ENCODE measurements at places on chromosomes 6 and 20.
A peak's percentile ranks its signal among the peaks of the same experiment; 100 is the strongest.

GRCh38 chr6:139020689-139021088 is 7.9 kb upstream of the ABRACL start:
- DNase-seq = no peak

DNA sequence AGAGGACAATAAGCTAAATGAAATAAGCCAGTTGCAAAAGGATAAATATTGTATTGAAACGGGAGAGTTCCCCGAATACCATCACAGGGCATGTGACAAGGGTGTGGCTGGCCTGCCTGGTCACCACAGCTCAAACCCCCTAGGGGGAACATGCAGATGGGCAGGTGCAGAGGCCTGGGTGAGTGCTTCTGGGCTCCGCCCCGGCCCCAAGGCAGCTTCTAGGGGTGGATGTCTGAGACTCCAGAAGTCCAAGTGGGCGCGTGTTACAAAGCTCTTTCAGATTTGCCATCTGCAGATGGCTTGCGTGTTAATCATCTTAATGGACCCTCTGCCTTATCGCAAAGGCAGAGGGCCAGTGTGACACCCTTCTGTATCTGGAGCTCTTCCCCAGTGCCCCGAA is 559.2 kb upstream of the IMPG1 start:
- DNase-seq = no peak

- no peak for DNase-seq
Measured at GRCh38 chr20:46512943-46513844, at the start of gene ZNF334. ZNF334 (minus strand) TSS chr20:46513559; CDS start chr20:46512102, 1,457 bp downstream.

DNA sequence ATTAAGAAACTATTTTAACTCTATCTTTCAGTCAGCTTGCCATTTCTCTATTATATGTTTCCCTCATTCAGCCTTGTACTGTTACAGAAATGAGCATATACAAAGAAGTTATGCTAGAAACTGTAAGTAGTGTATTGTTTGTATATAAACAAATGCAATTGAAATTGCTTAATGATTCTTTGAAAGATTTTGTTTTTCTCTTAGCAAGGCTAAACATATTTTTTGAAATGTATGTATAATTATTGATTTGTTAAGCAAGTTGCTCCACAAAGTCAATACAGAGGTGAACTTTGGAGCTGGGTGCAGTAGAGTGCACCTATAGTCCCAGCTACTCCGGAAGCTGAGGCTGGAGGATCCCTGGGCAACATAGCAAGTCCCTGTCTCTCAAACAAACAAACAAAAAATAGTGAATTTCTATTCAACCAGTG is 253.6 kb downstream of the RNGTT start:
- DNase-seq = no peak

DNA sequence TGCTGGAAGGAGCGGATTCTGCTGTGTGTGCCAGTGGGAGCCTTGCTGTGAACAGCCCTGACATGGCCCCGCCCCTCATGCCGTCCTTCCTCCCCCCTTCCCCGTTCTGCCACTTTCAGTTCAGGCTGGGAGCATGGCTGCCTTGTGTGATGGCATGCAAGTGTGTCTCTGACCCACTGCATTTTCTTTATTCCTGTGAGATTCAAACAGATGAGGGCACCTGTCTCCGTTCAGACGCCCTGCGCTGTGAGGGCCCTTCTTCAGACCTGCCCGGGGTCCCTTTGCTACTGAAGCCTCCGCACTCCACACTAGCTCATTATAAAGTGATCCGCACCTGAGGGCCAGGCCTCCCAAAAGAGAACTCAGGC is 88.3 kb downstream of the TAF4 start:
- DNase-seq = no peak

- DNase-seq = peak; percentile 74
Measured at GRCh38 chr20:51492167-51493092, 50.1 kb downstream of the NFATC2 start.

- DNase-seq = no peak
Measured at GRCh38 chr6:90149280-90149679, 147.4 kb downstream of the BACH2 start.

- DNase-seq = no peak
Measured at GRCh38 chr6:156881687-156882629, 104.8 kb downstream of the ARID1B start.

GRCh38 chr6:112618849-112619248 is 271.7 kb downstream of the RFPL4B start:
- DNase-seq = no peak

- DNase-seq = no peak
Measured at GRCh38 chr20:4065391-4065844, 50.1 kb upstream of the RNF24 start.

DNA sequence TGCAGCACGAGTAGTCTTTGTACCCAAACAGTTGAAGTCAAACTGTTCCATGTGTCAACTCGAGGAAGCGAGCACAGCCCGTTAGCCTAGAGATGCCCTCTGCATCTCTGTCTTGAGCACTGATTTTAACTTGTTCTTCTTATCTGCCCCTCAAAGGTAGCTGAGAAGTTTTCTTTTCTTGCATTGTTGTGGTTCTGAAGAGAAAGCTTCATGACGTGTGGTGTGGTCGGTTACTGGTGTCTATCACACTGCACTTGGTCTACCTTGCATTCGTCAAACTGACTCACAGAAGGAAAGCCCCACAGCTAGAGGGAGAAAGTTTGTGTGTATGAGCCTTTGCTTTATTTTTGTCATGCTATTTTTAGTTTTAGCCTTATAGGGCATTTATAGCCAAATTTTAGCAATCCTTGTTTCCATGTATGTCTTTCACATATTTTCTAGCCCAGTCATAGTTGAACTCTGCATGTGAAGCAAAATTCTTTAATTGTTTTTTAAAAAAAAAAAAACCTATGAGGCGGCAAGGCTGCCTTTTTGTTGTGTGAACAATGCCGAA is 115.1 kb downstream of the JAG1 start:
- DNase-seq = no peak

- no peak for DNase-seq
Measured at GRCh38 chr6:71345476-71346333, 57.1 kb downstream of the OGFRL1 start.

DNA sequence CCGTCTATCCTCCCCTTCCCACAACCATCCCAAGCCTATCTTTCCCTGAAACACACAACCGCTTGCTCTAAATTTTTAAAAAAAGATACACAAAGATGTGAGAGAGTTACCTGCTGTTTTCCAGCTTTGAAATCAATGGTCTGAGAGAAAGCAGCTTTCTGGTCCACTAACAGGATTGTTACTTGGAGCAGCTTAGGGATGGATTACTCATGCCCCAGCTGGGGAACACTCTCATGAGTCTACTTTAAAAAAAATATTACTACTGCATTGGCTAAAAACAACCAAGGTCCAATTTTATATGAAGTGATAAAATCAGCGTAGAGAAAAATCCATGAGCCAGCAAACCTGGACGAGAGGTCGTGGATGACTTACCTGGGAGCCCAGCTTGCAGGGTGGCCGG is 29.6 kb upstream of the FOXC1 start:
- DNase-seq = no peak

- no peak for DNase-seq
Measured at GRCh38 chr6:36986704-36987047, 680 bp upstream of the MTCH1 start.

GRCh38 chr6:16292942-16293341 is 54.6 kb downstream of the GMPR start:
- no peak for DNase-seq

- no peak for DNase-seq
Measured at GRCh38 chr6:107654764-107655163, 164.8 kb downstream of the SOBP start.

- peak; percentile 43 for DNase-seq
Measured at GRCh38 chr6:36029464-36029863, 1.9 kb downstream of the MAPK14 start.

- no peak for DNase-seq
Measured at GRCh38 chr6:44309092-44309491, 4.1 kb downstream of the AARS2 start.

GRCh38 chr6:11207199-11207968 is 25.1 kb downstream of the NEDD9 start:
- no peak for DNase-seq

GRCh38 chr20:50286609-50287008 is 96.0 kb downstream of the CEBPB start:
- no peak for DNase-seq

- DNase-seq = peak; percentile 39
Measured at GRCh38 chr6:27502508-27503435, 29.9 kb upstream of the ZNF184 start.

GRCh38 chr6:44661221-44662008 is 273.9 kb downstream of the CDC5L start:
- DNase-seq = no peak

- no peak for DNase-seq
Measured at GRCh38 chr6:117685359-117685758, 10.1 kb downstream of the NUS1 start.

DNA sequence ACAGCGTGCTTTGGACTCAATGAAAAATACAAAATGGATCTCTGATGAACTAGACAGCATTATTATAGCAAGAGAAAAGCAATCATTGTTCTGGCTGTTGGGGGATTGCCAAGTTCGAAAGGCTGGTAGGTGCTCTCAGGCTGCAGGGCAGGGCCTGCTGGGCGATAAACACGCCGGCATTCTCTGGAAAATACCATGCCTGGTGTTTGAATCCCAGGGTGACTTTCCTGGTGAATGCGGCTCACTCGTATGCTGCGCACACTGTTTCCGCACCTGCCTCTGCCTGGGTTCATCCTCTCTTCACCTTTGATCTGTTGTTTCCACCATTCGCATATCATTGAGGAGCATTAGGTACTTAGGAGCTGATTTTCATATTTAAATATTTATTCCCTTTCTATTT is 37.4 kb downstream of the GCNT2 start:
- no peak for DNase-seq

GRCh38 chr6:118895859-118896258 is 1.9 kb downstream of the ASF1A start:
- DNase-seq = no peak

GRCh38 chr6:5174244-5174643 is 86.5 kb downstream of the LYRM4 start:
- no peak for DNase-seq

DNA sequence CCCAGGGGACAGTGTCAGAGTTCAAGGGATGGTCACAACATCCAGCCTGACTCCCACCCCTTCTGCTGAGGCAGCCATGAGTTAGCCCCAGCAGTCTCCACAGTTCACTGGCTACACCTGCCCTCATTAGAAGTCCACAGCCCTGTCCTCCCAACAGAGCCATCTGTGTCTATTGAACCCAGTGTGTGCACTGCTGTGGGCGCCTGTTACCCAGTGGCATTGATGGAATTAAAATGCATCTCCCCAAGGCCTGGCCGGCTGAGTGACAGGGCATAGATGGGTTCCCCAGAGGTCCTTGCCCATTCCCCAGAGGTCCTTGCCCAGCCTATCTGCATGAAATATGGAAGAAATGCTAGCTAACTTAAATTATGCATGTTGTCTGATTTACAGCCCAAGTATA is 73.3 kb downstream of the PCSK2 start:
- DNase-seq = no peak

GRCh38 chr6:24897186-24897585 is 38.6 kb downstream of the RIPOR2 start:
- DNase-seq = no peak

DNA sequence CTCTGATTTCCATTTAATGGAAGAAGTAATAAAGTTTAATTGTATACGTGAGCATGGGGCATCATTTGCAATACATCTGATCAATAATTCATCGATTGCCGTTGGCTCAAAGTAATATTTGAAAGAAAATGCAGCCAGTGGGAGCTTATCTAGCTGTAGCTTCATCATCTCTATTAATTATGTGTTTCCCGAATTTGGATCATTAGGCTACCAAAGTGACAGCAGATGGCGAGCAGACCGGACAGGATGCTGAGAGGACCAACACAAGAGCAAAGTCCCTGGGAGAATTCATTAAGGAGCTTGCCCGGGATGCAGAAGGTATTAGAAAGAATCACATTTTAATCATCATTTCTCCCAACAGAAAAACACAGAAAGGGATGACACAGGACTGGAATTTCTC is 327.1 kb downstream of the ARHGAP18 start:
- DNase-seq = no peak

- no peak for DNase-seq
Measured at GRCh38 chr6:43184268-43184985, 2.4 kb downstream of the CUL9 start.

GRCh38 chr20:13262671-13263360 is 41.7 kb downstream of the ISM1 start:
- no peak for DNase-seq

DNA sequence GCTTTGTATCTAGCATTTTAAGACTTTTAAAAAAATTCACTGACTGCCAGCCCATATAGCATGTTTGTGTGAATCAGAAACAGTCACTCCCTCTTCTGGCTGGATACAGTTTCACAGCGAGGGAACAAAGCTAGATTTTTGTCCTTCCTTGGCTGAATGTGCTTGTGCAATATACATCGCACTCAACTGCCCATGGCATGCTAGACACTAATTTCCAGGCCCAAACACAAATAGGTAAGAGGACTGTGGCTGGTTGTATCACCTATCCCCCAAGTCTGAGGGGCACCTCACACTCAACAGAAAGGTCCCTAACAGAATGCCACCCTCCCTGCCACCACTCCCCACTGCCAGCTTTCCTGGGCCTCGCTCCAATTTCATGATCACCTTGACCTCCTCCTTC is 16.2 kb upstream of the BLCAP start:
- DNase-seq = no peak

DNA sequence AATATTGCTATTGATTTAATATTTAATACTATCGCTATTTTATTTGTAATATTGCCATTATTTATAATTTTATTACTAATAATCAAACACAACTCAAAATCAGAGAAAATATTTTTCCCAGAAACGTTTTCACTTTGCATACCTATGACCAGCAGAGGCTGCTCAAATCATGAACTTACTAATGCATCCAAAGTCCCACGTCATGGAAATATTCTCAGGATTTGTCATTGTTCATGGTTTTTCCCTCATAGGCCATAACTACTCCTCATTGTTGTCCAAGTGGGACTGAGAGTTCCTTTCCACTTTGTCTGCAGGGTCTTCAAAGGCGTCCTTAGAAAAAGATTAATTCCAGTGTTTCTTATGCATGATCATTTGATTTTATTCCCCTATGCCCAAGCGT is 344.8 kb downstream of the THBS2 start:
- DNase-seq = no peak

DNA sequence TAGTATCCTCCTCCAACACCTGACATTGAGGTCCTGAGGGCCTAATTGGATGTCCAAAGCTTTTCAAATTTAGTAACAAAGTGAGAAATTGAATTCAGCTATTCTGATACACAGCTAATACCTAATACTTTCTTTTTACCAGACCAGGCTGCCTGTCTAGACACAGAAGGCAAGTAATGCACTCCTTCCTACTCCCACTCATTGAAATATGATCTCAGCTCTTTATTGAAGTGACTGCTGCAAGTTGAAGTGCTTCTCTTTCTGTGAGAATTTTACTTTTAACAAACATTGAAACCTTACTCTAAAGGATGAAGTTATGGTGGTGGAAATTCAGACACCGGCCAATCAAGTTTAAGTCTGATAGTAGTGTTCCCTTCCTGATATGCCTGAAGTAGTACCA is 90.8 kb upstream of the OGFRL1 start:
- DNase-seq = no peak

All from hematopoietic multipotent progenitor cell treated with erythropoietin and hydrocortisone succinate and interleukin-3 and kit ligand, for 17 days (in vitro differentiated cells).